Muscle of arm (tissue), 14 donors: ENCODE measurements at places on chromosomes 2 and 18. TPM values are rescaled to one million over a fixed set of nuclear protein-coding genes. Genes with fewer than 3 reads are reported as not detected.
A peak's percentile ranks its signal among the peaks of the same experiment; 100 is the strongest.

Gene AKAIN1
- not detected for polyA plus RNA-seq

Gene ADAM17
- 24.4 TPM for polyA plus RNA-seq

Gene RAB6C
- 0.42 TPM for polyA plus RNA-seq

Gene THOC1
- polyA plus RNA-seq = 35.9 TPM

Gene FKBP1B
- 2.6 TPM for polyA plus RNA-seq

Gene RAB1A
- polyA plus RNA-seq = 124 TPM

Gene OXER1
- polyA plus RNA-seq = 9.1 TPM

Gene SPP2
- not detected for polyA plus RNA-seq

Gene ACMSD
- 0.20 TPM for polyA plus RNA-seq

Gene PLCD4
- 25.1 TPM for polyA plus RNA-seq

Gene AOX1
- not detected for polyA plus RNA-seq

Gene FAM117B
- 6.4 TPM for polyA plus RNA-seq

Gene MARCO
- polyA plus RNA-seq = not detected

GRCh38 chr2:145751155-145751554 is 1231.2 kb upstream of the ZEB2 start:
- DNase-seq = no peak

- DNase-seq = no peak
Observed at GRCh38 chr2:75241696-75242095, 42.4 kb upstream of the TACR1 start.

GRCh38 chr18:59459369-59460071 is 100.5 kb upstream of the LMAN1 start:
- DNase-seq = peak; percentile 30

DNA sequence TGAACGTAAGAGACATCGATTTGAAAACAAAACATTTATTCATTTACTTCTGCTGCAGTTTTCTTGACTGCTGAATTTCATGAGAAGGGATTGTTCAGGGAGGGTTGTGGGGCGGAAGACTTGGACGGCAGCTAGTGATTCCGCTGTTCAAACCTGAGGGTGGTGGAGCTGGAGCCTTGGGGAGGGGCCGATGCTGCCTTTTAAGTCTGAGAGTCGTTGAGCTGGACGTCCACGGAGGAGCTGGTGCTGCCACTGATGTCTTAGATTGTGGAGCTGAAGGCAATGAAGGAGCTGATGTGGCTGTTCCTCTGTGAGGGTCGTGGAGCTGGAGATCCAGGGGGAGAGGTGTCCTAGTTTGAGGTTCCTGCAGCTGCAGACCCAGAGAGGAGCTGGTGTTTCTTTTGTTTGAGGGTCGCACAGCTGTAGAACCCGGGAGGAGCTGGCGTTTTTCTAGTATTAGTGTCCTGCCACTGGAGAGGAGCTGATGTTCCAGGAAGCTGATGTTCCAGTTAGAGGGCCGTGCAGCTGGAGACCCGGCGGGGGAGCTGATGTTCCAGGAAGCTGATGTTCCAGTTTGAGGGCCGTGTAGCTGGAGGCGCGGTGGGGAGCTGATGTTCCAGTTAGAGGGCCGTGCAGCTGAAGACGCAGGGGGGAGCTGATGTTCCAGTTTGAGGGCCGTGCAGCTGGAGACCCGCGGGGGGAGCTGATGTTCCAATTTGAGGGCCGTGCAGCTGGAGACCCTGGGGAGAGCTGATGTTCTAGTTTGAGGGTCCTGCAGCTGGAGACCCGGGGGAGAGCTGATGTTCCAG is 150.9 kb downstream of the RTP5 start:
- DNase-seq = peak; percentile 7

- DNase-seq = no peak
Observed at GRCh38 chr2:68428746-68429145, 38.3 kb downstream of the FBXO48 start.

DNA sequence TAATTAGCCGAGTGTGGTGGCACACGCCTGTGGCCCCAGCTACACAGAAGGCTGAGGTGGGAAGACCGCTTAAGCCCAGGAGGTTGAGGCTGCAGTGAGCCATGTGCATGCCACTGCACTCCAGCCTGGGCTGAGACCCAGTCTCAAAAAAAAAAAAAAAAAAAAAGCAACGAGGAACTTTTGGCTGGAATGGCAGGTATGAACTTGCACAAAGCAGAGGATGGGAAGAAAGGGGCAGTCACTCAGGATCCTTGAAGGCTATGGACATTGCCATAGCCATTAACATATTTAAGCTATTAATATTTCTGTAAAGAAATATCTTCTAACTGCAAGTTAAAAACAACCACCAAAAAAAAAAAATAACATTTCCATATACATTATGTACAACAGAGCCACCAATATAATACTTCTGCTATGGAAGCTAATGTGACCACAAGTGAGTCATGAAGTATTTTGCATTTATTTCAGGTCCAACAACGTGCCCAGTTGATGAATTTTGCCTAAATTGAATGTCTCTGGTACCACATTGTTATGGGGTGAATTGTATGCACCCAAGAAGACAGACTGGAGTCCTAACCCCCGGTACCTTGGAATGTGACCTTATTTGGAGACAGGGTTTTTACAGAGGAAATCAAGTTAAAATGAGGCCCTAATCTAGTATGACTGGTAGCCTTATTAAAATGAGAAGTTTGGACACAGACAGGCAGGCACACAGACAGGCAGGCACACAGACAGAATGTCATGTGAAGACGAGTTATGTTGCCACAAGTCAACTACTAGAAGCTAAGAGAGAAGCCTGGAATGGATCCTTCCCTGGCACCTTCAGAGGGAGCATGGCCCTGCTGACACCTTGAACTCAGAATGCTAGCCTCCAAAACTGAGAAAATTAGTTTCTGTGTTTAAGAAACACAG is 102.8 kb downstream of the RBMS1 start:
- no peak for DNase-seq

DNA sequence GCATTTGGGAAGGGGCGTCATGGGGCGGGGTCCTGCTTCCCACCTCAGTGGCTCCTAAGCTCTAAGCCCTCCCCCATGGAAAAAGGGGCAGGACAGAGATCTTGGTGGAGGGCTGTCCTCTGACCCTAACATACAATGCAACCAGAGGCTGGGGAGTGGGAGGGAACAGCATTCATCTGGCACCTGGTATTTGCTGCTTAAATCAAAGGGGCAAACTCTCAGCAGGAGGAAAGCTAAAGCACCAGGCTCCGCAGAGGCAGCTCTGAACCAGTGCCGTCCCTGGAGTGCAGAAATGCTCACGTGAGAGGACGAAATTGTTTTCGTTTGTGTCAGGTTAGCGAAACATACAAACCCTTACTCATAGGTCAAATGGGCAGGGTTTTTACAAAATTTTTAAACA is 92.7 kb upstream of the PXDN start:
- no peak for DNase-seq

DNA sequence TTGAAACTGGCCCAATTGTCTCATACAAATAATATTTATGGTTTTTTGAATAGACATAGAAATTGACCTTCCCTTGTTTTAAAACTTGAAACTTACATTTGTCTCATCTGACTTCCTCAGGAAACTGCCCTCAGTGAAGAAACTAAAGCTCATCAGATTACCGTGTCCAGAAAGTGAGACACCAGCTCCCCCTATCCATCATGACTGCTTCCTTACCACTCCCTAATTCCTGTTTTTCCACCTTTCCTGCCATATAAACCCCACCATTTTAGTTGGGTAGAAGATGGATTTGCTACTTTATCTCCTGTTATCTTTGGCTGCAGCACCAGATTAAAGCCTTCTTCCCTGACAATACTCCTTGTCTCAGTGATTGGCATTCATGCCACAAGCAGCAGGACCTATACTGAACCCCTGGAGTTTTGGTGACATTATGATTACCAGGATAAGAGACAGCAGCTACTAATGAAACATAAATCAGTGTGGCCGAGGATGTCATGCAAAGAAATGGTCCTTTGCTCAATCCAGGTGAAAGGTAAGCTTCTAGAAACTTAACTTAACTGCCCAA is 1627.6 kb upstream of the ZEB2 start:
- no peak for DNase-seq

GRCh38 chr2:2935445-2936149 is 442.0 kb downstream of the EIPR1 start:
- no peak for DNase-seq

DNA sequence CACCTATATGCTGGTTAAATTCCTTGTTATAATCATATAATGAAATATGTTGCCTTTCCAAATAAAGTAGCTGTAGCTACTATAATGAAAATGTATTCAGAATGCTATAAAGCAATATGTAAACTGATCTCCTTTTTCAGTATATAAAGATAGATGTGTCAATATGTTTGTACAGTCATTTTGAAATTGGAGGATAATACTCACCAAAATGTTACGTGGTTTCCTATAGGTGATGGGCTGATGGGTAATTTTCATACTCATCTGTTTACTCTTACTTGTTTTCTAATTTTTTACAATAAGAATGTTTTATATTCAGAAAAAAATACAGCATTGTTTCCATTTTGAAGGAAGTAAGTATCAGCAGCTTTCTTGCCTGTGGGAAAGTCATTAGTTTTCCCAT is 70.2 kb downstream of the PRKRA start:
- DNase-seq = no peak

DNA sequence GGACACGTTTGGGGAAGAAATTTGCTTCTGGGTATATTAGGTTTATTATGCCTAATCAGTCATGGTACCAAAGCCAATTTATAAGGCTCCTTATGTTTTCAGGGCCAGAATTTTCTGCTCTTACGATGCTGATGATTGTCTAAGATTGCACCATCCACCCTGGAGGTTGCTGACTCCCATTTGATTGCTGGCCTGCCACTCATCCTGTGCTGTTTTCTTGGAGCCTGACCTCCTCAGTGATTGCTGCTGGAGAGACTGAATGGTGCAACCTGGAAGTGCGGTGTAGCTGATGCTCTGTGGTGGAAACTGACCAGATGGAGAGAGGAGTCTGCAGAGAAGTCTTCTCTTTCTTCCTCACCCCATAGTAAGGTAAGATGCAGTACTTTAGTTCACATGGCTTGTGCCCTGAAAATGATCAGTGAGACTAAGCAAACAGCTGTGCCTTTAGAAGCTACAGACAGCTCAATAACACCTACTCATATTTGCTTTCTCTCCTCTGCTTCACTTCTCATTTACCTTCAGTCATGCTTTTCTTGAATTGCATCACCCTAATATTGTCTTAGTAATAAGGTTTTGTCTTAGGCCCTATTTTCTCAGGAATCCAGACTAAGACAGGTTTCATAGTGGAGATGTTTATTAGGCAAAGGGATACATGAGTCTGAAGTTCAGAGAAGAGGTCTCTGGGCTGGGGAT is 17.4 kb downstream of the ZNF24 start:
- DNase-seq = no peak

GRCh38 chr2:157858846-157859245 is 17.3 kb downstream of the ACVR1 start:
- DNase-seq = no peak

GRCh38 chr2:155687181-155687580 is 645.3 kb downstream of the NR4A2 start:
- DNase-seq = no peak

GRCh38 chr2:98551316-98551715 is 57.0 kb downstream of the COA5 start:
- no peak for DNase-seq

GRCh38 chr2:66573416-66573815 is 138.5 kb downstream of the MEIS1 start:
- DNase-seq = no peak

DNA sequence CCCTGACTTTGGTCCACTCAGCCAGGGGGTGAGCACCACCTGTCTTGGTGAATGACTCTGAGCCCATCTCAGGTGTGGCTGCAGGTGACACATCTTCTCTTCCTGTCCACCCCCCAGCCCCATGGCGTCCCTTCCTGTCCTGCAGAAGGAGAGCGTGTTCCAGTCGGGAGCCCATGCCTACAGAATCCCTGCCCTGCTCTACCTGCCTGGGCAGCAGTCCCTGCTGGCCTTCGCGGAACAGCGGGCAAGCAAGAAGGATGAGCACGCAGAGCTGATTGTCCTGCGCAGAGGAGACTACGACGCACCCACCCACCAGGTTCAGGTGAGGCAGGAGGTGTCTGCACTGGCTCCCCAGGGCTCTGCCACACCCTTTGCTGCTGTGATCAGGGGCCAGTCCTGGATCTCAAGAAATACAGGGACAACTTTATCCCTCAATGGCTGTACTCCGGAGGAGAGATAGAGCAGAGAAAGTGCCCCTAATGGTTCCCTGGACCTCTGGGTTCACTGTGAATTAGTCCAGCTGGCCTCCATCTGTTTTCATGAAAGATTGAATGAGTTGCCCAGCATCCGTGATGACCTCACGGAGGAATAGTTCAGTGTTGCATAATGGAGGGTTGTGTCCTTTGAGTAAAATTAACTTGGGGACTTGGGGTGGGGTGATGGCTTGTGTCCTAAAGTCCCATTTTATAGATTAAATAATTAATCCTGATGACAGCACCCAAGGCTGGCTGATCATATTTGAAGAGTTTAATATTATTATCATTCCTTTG is at the start of gene NEU2:
NEU2 (plus strand) TSS at position 122 of the 770 bp plus-strand sequence; CDS start at position 122, 0 bp downstream.
- no peak for DNase-seq

GRCh38 chr2:12552092-12552491 is 164.6 kb upstream of the TRIB2 start:
- DNase-seq = no peak

- DNase-seq = no peak
Observed at GRCh38 chr18:3669376-3669775, 219.4 kb downstream of the TGIF1 start.

DNA sequence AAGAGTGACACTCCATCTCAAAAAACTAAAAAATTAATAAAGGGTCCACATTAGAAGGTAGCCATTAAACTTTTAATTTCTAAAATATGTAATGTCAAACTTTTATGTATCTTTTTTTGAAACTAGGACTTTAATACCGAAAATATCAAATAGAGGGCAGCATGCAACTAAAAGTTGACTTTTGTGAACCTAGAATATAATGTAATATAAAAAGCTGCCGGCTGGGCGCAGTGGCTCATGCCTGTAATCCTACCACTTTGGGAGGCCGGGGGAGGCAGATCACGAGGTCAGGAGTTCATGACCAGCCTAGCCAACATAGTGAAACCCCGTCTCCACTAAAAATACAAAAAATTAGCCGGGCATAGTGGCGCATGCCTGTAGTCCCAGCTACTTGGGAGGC is 62.8 kb downstream of the INO80D start:
- DNase-seq = peak; percentile 5

DNA sequence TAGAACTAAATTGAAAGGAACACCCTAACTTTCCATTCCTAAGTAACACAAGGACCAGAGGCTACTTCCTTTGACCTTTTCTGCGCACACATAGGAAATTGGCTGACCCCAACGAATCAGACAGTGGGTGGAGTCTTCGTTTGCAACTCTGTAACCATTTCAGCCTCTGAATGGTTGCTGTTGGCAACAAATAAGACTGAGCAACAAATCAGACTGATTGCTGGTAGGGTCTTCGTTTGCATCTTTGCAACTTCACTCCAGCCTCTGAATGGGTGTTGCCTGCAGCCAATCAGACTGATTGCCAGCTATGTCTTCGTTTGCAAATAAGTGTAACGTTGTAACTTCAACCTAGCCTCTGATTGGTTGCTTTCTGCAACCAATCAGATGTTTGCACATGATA is 34.6 kb downstream of the USP40 start:
- DNase-seq = no peak

GRCh38 chr2:42794271-42795046 is 2.1 kb upstream of the HAAO start:
- no peak for DNase-seq

DNA sequence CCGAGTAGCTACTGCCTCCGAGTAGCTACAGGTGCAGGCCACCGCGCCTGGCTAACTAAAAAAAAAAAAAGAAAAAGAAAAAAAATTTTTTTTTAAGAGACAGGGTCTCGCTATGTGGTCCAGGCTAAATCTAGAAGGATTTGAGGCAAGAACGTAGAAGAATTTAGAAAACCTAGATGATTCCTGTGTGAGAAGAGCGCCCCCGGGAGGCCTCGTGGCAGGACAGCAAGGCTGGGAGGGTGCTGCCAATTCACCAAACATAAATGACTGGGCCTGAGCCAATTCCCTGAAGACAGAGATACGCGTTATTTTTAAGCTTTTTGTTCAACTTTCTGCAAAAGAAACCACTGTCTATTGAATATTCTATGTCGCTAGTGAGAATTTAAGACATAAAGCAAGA is 90.1 kb upstream of the TGFA start:
- DNase-seq = no peak
